ENCODE measurements at places on chromosomes 16 and 17. TPM values are rescaled to one million over a fixed set of nuclear protein-coding genes. Genes with fewer than 3 reads are reported as not detected.

KLHL10 gene
- 0.17 TPM for total RNA-seq

CCL16 gene
- total RNA-seq = not detected

GP1BA gene
- total RNA-seq = not detected

PRCD gene
- total RNA-seq = 2.2 TPM

TMEM238L gene
- total RNA-seq = not detected

CDT1 gene
- 67.1 TPM for total RNA-seq

CIBAR2 gene
- not detected for total RNA-seq

PLA2G10 gene
- total RNA-seq = not detected

PHAF1 gene
- 9.8 TPM for total RNA-seq

DRC3 gene
- total RNA-seq = 0.59 TPM

BCAR1 gene
- 76.3 TPM for total RNA-seq

TMEM204 gene
- 12.9 TPM for total RNA-seq

BCO1 gene
- total RNA-seq = not detected

SMIM36 gene
- total RNA-seq = not detected

SMCR8 gene
- total RNA-seq = 6.5 TPM

KRT35 gene
- total RNA-seq = not detected

USH1G gene
- total RNA-seq = not detected

UBE2I gene
- 91.0 TPM for total RNA-seq
